HAP-1 (cell line): ENCODE measurements at places on chromosomes 12 and 14.

- DNase-seq: no peak
Measured at GRCh38 chr12:27324530-27324929, 8.1 kb upstream of the BMAL2 start.

DNA sequence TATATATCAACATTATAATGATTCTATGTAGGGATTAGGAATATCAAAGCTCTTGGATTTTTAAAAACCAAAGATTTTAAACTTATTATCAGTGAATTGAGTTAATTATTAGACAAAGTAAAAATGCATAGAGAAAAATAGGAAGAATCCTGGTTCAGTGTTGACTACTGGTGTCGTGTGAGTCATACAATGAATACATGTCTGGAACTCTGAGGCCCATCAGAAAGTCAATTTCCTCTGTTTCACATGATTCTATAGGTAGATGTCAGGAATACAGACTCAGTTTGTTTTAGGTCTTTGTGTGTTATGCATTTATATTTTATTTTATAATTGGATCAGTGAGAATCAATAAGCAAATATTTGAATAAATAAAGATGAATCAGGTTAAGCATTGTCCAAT, 84.5 kb upstream of the RTL1 start:
- no peak for DNase-seq

DNA sequence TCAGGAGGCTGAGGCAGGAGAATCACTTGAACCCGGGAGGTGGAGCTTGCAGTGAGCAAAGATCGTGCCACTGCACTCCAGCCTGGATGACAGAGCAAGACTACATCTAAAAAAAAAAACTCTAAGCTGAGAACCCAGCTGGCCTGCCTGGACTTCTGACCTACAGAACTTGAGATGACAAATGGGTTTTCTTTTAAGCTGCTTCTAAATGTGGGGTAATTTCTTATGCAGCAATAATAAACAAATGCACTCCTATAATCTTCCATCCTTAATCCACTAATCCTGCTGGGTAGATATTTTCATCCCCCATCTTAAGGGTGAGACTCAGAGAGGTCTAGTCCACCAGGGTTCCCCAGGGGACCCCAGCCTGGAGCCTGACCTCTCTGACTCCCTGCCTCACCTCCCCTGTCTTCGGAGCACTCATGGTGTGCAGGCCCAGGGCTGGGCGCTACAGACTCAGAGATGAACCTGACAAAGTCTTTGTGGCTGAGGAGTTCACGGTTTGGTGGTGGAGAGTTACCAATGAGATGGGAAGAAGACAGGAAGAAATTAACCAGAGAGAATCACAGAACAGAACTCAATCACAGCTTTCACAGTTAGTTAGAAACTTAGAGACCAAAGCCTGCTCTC, 39.7 kb upstream of the BDKRB2 start:
- no peak for DNase-seq

- no peak for DNase-seq
Measured at GRCh38 chr12:51403159-51403558, 12.0 kb upstream of the GALNT6 start.

GRCh38 chr12:99009654-99010296, 364.7 kb downstream of the APAF1 start:
- no peak for DNase-seq

DNA sequence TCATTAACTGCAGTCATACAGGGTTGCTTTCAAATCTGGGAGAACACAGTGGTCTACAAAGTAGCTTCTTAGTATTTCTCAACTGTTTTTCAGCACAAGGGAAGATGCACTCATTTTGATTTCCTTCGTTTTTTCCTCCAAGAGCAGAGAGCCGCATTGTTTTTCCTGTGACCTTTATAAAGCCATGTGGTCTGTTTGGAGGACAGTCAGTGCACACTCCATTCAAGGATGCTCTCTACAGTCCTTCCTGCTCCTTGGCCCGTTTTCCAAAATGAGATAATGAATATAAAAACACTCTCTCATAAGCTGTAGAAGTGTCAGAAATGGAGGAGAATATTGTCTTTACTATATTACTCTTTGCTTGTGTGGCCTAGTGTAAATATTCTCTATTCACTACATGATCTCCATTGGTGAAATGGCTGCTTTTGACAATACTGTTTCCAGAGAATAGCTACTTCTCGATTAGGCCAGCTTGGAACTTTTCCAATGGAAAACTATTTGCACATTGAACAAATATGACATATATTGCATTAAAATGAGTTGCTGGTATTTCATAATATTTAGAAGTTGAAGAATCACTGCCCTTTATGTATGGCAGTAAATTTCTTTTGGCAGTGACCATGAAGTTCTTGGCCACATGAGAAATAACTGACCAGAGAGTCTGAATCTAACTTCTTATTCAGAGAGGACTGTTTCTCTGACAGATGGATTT, 393.1 kb upstream of the RGS6 start:
- DNase-seq: no peak

GRCh38 chr12:49051373-49051764, 9.2 kb downstream of the KMT2D start:
- no peak for DNase-seq

- no peak for DNase-seq
Measured at GRCh38 chr12:112496496-112496895, 77.7 kb downstream of the PTPN11 start.

DNA sequence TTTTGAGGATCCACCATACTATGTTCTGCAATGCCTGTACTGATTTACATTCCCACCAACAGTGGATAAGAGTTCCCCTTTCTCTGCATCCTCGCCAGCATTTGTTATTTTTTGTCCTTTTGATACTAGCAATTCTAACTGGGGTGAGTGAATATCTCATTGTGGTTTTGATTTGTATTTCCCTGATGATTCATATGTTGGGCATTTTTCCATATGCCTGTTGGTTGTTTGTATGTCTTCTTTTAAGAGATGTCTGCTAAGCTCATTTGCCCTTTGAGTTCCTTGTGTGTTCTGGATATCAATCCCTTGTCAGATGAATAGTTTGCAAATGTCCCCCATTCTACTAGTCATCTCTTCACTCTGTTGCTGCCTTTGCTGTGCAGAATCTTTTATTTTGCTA, 49.0 kb upstream of the MSRB3 start:
- DNase-seq: no peak

DNA sequence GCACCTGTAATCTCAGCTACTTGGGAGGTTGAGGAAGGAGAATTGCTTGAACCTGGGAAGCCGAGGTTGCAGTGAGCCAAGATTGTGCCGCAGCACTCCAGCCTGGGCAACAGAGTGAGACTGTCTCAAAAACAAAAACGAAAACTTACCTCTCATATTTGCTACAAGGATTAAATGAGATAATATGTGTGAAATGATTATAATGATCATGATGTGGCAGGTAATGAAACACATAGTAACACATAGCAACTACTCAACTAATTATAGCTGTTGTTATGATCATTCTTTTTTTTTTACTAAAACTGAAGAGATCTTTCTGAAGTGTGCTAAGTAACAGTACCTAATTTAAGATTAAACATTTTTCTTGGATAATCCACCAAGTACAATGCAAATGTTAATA, 30.1 kb downstream of the RPGRIP1 start:
- no peak for DNase-seq

- no peak for DNase-seq
Measured at GRCh38 chr12:117342682-117343081, 18.7 kb downstream of the NOS1 start.

- DNase-seq: no peak
Measured at GRCh38 chr12:6078398-6079096, 45.9 kb downstream of the VWF start.

DNA sequence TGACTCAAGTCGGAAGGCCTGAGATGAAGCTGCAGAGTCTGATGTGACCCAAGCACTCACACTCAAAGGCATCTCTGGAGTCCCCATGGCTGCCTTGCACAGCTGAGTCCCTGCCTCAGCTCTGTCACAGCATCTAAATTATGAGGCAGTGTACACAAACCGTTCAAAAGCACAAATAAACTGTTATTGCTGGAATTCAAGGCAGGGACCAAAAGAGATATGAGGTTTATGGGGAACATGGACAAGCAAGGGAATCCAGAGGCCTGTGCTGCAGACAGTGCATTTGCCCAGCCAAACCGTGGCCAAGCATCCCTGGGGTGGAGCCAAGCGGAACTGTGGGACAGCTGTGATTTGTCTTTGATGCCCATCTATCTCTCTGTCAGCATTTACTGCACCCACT, 91.3 kb downstream of the RPS29 start:
- no peak for DNase-seq

GRCh38 chr14:21894003-21894897, 220.6 kb upstream of the OR4E1 start:
- no peak for DNase-seq

GRCh38 chr12:123721245-123721644, 9.1 kb downstream of the ATP6V0A2 start:
- no peak for DNase-seq

DNA sequence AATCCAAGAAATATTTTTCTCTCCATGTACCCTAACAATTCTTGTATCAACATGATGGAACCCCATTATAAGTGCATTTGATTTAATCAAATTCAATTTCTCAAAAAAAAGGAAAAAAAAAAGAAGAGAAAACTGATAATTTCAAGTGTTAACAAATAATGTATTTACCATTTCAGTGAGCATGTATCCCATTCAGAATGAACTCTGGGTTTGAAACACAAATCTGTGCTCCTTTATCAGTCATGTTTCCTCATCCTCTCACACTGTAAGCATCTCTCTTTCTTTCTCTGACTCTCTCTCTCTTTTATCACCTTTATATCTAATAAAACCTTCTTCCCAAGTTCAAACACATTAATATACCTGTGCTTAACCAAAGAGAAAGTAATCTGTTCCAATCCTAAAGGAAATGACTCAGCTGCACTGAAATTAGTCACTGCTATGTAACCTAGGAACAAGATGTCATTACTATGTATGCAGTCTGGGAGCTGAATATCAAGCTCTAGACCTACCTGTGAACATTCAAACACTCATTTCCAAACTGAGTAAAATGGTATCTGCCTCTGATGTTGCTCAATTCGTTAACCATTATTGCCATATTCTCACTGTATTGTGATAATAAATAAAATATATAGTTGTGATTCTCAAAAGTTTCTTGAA, 135.0 kb upstream of the LRIG3 start:
- DNase-seq: no peak

GRCh38 chr12:119710965-119711551, 43.1 kb downstream of the PRKAB1 start:
- no peak for DNase-seq

GRCh38 chr12:74418573-74418972, 119.1 kb upstream of the ATXN7L3B start:
- no peak for DNase-seq

- no peak for DNase-seq
Measured at GRCh38 chr12:120554678-120555077, 20.5 kb downstream of the RNF10 start.

DNA sequence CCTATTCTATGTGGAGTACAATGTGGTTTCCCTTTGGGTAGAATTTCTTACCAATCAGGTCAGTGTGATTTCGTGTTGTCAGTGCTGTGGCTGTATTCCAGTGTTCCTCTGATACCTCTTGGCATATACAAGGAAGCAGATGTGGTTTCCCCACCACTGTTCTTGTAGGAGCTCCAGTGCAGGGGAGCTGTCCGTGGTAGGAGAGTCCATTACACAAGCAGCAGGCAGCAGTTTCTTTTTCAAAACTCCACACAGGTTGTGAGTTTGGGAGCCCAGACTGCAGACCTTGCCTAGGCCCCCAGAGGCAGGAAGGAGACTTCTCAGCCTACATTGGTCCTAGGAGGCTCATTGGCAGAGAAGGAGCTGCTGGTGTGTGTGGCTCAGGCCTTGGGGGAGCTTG, 452.8 kb downstream of the AACS start:
- no peak for DNase-seq

- DNase-seq: no peak
Measured at GRCh38 chr12:28086521-28087155, 103.6 kb upstream of the CCDC91 start.

DNA sequence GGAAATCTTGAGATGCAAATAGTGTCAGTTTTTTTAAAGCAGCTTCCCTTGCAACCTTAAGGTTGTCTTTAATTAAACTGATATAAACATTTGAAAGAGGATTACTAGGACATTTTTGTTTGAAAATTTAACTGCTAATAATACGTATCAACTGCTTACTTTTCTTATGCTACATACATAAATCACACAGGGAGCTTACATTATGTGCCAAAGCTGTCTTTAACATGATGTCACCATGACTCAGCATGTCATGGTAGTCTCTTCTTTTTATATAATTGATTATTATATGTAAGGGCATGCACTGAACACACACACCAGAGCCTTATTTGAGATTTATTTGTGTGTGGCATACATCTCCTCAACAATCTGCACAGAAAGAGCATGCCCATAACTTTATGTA, 63.0 kb upstream of the PTHLH start:
- no peak for DNase-seq

DNA sequence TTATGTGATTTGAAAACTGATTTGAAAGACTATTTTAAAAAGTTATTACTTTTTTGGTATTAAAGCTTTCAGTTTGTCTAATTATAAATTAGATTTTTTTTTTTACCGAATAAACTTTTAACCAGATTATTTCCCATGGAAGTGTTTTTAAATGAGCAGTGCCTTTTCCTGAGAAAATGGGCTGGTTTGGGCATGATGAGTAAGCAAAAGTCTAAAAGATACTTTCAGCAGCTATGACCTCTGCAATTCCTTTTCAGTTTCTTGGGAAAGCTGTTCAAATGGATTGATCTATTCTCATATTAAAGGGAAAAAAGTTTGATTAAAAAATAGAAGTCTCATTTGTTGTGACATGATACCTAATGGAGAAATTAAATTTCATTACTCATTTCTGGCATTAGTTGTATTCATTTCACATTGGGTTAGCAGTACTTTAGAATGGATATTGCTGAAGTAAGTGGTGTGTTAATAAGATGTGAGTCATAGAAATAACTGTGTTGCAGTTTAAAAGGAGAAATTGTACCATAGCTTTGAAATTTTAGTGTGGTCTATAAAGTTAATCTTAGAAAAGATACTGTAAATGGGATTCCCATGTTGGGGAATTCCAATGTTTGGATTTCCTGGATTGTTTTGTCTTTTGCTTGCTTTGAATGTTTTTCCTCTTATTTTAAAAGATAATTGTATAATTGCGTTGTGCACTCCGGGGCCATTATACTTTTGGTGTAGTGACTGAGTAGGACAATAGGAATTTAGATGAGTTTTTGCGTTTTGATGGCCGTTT, 21.0 kb downstream of the KTN1 start:
- DNase-seq: no peak

DNA sequence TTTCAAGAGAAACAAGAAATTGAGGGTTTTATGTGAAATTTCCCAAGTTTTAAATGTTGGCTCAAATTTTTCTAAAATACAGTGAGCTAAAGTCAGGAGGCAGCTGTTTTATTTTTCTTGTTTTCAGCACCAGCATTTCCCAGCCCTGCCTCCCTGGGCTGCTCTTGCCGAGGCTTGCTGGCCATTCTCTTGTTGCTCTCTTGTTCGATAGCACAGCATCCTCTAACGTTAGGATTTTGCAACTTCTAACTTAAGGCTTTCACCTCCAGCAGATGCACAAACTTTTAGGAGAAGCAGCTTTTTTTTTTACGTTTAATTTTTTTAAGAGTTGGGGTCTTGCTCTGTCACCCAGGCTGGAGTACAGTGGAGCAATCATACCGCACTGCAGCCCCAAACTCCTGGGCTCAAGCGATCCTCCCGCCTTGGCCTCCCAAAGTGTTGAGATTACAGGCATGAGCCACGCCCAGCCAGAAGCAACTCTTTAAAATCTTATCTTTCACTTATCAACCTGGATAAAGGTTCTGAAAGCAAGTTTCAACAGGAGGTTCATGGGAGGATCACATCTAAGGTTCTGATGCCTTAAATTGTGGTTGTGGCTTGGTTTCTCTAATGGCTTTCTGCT, 40.2 kb downstream of the B4GALNT3 start:
- DNase-seq: no peak
